MV-4-11 (cell line): ENCODE measurements at places on chromosomes 7 and 10.
A peak's percentile ranks its signal among the peaks of the same experiment; 100 is the strongest.

GRCh38 chr7:101402081-101402779 is 39.6 kb downstream of the COL26A1 start:
- DNase-seq, result no peak

- peak; percentile 50 for DNase-seq
These were observed 87.3 kb upstream of the TES start for GRCh38 chr7:116122972-116123595.

DNA sequence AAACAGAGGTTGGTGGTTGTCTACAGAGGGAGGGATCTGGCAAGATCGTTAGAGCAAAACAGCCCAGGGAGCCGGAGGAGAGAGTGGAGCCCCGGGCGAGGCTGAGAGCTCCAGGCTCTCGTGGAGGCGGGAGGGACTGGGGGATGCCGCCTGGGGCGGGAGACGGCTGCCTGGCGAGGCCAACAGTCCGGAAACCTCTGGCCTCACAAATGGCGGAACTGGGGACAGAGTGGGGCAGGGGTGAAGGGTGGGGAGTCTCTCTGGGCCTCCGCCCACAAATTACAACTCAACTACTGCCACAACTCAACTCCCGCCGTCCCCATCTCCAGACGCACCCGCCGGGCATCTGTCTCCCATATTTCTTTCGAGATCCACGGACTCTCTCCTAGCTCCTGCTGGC is 47.7 kb downstream of the CLEC2L start:
- no peak for DNase-seq

GRCh38 chr10:50497758-50498157 is 126.0 kb downstream of the SGMS1 start:
- DNase-seq, result no peak

- DNase-seq, result no peak
These were observed 250.5 kb downstream of the ZMYND11 start for GRCh38 chr10:385571-386300.

DNA sequence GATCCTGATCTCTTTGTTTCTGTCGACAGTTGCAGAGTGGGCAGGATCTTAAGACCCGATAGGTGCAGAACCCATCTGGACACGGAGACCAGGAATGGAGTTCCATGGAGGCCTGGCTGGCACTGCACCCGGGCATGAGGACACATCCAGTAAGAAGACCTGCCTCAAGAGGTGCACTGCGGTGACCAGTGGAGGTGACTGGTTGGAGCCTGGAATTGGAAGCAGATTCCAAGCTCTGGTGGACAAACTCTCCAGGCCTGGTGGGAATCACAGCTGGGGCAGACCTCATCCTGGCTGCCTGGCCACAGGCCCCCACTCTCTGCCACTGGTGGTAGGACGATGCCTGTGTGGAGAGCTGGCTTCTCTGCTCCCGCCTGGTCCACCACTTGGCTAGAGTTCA is 31.0 kb downstream of the ZNF775 start:
- no peak for DNase-seq

GRCh38 chr10:119614686-119615085 is 17.9 kb upstream of the TIAL1 start:
- no peak for DNase-seq

DNA sequence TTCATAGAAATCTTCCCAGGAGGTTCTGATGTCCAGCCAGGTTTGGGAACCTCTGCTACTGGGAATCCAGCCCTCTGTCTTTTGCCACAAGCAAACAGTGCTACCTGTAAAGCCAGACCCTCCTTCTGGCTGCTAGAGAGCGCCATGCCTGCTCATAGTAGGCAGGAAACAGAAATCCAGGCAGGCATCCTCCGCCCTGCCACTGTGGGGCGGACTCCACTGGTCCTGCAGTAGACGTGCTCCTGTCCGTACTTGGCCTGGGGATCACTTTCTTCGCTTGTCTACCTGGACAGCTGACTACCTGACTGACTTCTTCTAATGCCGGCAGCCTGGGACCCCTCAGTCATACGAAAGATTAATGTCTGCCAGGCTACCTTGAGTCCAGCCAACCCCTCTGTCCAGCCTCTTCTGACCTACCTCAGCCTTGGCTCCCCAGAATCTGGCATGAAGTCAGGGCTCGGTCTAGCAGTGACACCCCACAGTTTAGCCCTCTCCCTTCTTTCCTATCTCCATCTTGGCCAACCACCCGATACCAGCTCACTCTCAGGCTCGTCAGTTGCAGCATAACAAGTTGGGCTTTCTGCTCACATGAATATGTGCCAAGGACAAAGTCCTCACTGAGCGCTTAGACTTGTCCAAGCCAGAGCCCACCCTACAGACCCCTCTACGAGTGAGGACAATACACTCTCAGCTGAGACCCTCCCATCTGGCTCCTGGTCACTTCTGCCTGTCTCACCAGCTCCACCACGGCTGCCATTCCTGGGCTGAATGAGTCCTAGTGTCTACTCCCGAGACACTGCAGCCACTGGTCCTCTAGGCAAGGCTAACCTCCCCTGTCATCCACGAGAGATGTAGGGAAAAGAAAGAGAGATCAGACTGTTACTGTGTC is 43.9 kb upstream of the OPALIN start:
- DNase-seq, result no peak

DNA sequence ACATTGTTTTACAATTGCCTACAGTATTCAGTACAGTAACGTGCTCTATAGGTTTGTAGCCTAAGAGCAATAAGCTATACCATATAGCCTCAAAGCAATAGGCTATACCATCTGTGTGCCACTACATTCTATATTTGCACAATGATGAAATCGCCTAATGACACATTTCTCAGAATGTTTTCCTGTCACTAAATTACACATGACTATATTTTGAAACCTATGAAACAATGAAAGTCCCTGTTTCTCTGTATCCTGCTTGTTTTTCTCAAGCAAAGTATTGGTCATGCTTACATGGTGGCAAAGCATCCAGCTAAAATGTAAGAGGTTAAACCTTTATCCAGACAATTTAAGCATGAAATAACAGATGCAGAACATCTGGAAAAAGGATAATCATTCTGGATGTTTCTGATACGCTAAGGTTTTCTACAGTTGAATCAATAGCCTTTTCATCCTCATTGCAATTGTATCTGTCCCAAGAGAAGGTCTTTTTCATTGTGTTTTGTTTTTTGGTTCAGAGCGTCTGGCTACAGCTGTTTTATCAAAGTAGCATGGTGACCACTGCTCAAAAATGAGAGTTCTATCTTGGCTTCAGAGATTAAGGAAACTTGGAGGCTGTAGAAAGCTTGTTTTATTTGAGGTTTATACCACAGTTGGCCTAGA is 81.7 kb downstream of the CSTF2T start:
- DNase-seq, result no peak

DNA sequence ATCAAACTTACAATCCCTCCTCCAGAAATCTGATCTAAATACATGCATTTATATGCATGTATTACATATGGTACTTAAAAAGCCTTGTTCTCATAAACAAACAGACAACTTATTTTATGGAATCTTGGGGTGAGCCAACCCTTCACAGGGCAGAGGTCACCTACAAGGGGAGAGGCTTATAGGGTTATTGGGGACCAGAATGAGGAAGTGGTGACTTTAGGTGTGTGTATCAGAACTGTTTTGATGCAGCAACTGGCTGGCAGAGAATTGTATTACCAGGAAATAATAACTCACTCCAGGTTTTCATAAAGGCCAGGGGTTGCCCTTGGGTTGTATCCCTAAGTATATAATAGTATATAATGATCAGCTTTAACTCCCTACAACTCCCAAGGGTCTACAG is 91.1 kb downstream of the SVIL start:
- no peak for DNase-seq

GRCh38 chr7:130733931-130734814 is at the start of gene KLF14:
KLF14 (minus strand) TSS chr7:130734207; CDS start chr7:130734033, 174 bp downstream.
- DNase-seq, result no peak

DNA sequence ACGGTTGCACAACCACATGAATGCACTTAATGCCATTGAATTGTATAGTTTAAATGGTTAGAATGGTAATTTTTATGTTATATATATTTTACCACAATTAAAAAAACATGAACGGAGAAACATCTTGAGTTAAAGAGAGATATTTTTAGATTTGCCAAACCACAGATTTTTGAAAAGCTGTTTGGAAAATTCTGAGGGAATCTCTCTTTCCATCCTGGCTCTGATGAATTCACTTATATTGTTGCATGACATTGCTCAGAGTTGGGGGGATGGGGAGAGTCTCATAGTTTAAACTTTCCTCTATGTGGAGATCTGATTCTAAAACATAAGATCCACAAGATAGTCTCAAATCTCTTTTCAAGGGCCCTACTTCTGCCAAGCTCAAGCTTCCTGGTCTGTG is 275.0 kb upstream of the NPVF start:
- no peak for DNase-seq

DNA sequence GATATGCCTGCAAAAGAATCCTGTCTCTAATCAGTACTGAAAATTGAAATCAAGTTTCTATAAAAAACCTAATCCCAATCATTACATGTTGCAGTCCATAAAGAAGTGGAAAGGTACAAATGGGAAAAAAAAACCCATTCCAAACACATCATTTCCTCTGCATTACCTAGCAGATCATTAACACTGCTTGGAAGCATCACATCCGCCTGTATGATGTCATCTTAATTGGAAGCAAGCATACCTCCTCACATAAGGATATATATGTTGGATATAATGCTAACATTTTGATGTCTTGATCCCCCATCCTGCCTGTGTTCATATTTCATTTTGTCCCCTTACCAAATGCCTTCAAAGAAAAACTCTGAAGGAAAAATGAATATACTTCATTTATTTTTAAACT is 241.3 kb upstream of the AOAH start:
- DNase-seq, result no peak

GRCh38 chr10:13206546-13207443 is 27.4 kb downstream of the UCMA start:
- DNase-seq, result peak; percentile 9

GRCh38 chr10:98030093-98030821 is at the start of gene CRTAC1:
CRTAC1 (minus strand) TSS chr10:98030621; CDS start chr10:98030472, 149 bp downstream.
- DNase-seq, result no peak

GRCh38 chr7:148914208-148914777 is 30.2 kb upstream of the EZH2 start:
- DNase-seq, result peak; percentile 83

GRCh38 chr10:122852261-122852660 is 6.6 kb upstream of the CUZD1 start:
- DNase-seq, result no peak

GRCh38 chr10:116889066-116889465 is 39.8 kb downstream of the ENO4 start:
- DNase-seq, result no peak

DNA sequence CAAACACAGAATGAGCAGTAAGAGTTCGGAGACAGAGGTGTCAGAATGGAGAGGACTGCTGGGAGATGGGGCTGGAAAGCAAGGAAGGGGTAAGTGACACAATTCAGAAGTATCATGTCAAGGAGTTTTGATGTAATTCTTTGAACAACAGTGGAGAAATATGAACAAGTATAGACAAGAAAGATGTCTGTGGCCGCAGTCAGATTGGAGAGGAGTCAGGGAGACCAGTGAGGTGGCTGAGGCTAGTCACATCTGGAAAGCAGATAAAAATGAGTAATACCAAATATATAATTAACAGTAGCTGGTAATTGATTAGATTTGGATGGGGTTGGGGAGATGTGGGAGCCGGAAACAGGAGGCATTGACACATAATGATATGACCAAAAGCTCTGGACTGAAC is 540.9 kb downstream of the SUGCT start:
- no peak for DNase-seq

DNA sequence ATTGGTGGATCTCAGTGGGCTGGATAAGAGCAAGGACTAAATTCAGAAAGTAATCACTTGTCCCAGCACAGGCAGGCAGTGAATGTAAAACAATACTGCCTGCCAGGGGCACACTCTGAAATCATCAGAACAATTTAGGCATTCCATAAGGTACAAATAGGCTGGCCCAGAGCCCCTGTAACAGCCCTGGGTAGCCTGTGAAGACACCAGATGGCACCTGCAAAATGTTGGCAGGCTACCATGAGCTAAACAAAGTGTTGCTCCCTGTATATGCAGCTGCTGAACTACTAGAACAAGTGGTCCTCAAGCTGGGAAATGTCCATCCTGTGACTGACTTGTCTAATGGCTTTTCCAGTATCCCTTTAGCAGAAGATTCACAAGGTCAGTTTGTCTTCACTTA is 3.0 kb upstream of the PRSS37 start:
- DNase-seq, result no peak

DNA sequence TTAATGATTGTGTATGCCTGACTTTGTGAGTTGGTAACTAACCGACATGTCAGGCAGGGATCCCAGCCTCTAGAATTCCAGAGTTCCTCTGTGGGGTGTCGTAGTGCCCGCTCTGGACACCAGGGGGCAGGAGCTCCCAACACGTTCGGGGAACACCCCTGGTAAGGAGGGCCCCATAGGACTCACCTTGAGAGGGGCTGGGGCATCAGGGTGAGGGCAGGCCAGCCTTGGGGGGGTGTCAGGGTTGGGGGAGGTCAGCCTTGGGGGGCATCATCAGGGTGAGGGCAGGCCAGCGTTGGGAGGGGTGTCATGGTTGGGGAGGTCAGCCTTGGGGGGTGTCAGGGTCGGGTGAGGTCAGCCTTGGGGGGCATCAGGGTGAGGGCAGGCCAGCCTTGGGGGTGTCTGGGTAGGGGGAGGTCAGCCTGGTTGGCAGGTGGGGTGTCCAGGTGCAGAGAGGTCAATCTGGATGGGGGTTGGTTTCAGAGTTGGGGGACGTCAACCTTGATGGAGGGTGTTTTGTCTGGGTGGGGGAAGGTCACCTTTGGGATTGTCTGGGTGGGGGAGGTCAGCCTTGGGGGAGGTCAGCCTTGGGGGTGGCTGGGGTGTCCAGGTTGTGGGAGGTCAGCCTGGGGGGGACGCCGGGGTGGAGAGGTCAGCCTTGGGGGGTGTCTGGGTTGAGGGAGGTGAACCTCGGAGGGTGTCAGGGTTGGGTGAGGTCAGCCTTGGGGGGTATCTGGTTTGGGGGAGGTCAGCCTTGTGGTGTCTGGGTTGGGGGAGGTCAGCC is 45.6 kb upstream of the SUN1 start:
- peak; percentile 17 for DNase-seq

GRCh38 chr7:14752301-14752700 is 150.2 kb downstream of the DGKB start:
- DNase-seq, result no peak

GRCh38 chr7:130008941-130009847 is 42.0 kb downstream of the ZC3HC1 start:
- DNase-seq, result no peak

DNA sequence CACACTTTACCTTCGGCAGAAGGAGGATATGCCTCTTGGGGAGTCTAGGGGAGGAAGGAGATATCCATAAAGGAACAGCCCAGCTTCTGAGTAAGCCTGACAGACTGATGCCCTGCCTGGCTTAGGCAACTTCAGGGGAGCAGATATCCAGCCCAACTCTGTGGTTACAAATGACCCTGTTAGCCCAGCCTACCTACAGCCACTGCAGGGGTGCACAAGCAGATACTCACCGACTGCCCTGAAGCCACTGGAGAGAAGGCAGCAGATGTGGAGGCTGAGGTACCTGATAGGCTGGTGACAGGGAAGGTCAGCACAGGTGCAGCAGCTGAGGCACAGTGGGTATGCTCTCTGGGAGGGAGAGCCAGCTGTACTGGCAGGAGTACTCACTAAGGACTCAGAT is 770.2 kb downstream of the GRID1 start:
- no peak for DNase-seq
